ENCODE measurements at places on chromosomes 4 and X.

- peak; percentile 71 for DNase-seq
Observed at GRCh38 chr4:164876700-164877324, at the start of gene APELA. Gene APELA (plus strand): TSS chr4:164877178. CDS start chr4:164877332, 154 bp downstream.

- DNase-seq: no peak
Observed at GRCh38 chrX:7522860-7523259, 320.1 kb upstream of the VCX start.

- DNase-seq: no peak
Observed at GRCh38 chrX:119069128-119069527, 3.7 kb upstream of the CT47C1 start.

DNA sequence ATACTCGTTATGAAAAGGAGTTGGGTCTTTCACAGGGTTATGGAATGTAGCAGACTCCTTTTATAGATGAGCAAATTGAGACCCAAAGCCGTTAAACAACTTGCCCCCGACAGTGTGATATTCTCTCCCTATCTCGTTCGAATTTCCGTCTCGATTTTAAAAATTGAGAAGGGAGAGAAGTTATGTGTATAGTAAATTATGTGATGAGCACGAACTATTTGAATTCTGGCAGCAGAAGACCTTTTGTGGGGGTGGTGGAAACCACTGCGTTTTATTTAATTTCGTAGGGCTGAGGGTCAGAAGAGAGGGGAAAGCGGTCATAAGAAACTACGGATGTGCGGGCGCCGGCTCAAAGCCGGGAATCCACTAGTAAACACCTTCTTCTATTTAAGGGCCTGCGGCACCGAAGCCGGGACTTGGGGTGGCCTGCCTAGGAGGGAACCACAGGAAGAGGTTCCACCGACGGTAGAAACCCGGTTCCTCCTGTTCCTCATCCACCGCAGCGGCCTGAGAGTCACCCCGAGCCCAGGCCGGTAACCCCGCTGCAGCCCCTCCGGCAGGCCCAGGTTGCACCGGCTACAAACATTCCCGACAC lies 1.5 kb upstream of the DDX3X start:
- no peak for DNase-seq

DNA sequence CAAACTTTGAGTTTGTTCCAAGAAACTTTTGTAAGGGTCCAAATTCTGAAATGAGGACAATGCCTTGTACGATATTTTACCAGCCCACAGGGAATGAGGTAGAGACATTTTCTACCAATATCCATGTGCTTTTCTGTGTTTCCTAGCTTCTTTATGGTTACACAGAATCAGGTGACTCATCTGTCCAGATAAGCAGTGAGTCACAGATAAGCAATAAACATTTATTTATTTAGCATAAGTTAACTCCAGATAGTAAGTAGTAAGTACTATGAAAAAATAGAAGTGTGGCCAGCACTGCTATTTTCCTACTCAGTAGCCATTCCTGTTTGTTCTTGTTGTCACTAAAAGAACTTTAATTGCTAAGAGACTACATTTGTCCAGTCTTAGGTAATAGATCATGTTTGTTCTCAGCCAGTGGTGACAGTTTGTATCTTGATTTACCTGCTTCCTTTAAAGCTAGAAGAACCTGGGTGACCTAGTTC lies 7.4 kb downstream of the AFF1 start:
- DNase-seq: peak; percentile 43
